ENCODE measurements at places on chromosomes 3 and 15. TPM values are rescaled to one million over a fixed set of nuclear protein-coding genes. Genes with fewer than 3 reads are reported as not detected.

GOLGA8G gene
- total RNA-seq = not detected

RBM5 gene
- 185 TPM for total RNA-seq

GATM gene
- 1.3 TPM for total RNA-seq

ATP2B2 gene
- total RNA-seq = not detected

GOLGA8H gene
- 0.16 TPM for total RNA-seq
